ENCODE measurements at places on chromosomes 2 and 18.

DNA sequence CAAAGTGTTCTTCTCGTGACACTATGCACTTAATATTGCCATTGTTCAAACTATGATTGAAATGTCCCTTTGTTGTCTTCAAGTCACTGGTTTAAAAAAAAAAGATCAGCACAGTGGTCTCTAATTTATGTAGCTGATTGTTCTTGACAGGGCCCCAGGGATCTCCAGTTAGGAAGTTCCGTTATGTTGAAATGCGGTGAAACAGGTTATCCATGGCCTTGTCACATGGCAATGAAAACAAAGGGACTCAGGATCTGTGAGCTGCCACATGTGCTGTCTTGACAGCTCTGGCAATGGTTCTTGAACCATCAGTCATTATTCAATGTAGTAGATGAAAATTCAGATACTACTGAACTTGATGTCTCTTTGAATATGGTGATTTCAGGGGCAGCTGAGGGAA, 147.4 kb downstream of the SETBP1 start:
- DNase-seq: no peak

DNA sequence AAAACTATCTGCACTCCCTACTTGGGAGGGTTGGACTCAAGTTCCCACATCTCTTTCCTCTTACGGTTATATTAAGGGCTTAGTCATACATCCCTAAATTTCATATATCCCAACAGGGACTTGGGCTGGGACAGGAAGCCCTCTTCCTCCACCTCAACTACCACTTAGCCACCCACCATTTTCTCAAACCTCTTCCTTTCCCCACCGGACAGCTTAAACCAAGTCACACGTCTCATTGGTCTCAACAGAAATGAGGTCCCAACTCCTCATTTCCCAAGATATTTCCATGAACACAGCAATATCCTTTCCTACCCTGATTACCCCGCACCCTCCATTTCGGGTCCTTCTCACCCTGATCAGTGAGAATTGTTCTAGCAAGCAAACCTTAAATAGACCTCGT, 736 bp downstream of the ZSCAN30 start:
- DNase-seq: no peak

DNA sequence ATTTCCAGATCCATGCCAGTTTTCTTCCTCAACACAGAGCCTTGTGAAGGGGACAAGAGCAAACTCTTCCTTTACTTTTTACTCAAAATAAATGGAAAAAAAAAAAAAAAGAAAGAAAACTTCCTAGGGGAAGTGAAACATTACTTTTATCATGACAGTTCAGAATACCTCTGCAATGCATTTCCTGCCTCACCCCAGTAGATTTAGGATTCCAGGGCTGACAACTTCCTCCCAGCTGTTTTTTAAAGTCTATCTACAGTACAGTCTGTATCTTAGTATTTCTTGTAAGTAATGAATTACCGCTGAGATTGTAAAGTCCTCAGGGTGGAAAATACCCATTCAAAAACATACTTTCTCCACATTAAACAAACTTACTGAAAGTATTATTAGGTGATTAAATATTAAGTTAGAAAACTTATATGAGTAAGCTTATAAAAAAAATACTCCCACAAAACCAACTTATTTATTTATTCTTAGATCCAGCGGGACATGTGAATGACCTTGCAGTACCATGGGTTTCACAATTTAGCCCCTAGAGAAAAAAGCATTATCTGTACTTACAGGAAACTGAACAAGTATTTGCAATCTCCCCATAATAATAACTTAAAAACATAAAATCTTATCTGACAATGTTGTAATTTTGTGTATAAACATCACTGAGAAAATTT, 117.7 kb downstream of the RBMS1 start:
- no peak for DNase-seq

DNA sequence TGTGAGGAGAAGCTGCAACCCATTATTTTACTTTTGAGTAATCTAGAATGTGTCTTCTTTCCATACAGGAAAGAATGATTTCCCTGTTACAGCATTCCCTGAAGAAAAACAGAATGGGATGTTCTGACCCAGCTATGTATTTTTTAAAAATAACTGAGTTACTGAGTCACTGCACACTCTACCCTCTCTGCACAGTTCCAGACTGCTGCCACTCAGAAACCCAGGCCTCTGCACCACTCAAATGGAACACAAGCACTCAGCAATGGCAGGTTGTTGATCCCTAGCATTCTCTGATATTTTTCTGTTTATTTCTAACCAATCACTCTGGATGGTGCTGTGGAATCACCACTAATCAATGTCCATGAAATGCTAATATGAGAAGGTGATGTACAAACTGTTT, 1300.0 kb upstream of the FAM98A start:
- no peak for DNase-seq

DNA sequence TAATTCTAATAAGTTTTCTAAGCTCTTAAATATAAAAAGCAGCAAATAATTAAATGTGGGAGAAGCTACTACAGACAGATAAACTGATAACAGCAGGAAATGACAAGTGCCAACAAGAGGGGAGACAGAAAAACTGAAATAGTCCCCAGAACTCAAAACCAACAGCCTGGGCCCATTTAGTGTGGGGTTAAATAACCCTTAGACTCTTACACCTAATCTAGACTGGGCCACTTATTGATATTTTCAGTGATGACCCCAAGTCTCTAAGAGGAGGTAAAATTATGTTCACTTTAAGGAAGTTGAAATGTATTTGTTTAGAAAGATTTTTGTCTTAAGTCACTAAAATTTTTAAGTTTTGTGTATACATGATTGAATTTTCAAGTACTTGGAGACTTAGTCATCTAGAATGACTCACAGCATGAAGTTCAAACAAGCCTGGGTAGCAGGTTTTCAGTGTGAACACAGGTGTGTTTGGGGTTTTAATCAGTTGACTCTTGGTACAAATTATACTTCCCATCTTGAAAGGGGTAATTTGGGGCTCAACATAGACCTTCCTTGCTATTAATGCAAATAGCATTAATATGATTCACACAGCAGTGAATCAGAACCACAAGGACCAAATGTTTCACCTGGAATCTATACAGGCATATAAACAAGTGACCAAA, 54.9 kb upstream of the MYO3B start:
- no peak for DNase-seq

- DNase-seq: no peak
Observed at GRCh38 chr2:207589143-207589542, 36.1 kb downstream of the METTL21A start.

- no peak for DNase-seq
Observed at GRCh38 chr2:49901202-49902065, 747.1 kb upstream of the FSHR start.

Data from NCI-H1092 (cell line).